Aorta (tissue), 5 donors: ENCODE measurements at places on chromosomes 2 and 18. TPM values are rescaled to one million over a fixed set of nuclear protein-coding genes. Genes with fewer than 3 reads are reported as not detected.

The MTHFD2 gene
- 55.7 TPM for total RNA-seq

The ATIC gene
- total RNA-seq: 40.3 TPM

The SKA1 gene
- total RNA-seq: 0.52 TPM

The STARD6 gene
- not detected for total RNA-seq

The SERPINB13 gene
- not detected for total RNA-seq

The BOK gene
- total RNA-seq: 11.6 TPM

DNA sequence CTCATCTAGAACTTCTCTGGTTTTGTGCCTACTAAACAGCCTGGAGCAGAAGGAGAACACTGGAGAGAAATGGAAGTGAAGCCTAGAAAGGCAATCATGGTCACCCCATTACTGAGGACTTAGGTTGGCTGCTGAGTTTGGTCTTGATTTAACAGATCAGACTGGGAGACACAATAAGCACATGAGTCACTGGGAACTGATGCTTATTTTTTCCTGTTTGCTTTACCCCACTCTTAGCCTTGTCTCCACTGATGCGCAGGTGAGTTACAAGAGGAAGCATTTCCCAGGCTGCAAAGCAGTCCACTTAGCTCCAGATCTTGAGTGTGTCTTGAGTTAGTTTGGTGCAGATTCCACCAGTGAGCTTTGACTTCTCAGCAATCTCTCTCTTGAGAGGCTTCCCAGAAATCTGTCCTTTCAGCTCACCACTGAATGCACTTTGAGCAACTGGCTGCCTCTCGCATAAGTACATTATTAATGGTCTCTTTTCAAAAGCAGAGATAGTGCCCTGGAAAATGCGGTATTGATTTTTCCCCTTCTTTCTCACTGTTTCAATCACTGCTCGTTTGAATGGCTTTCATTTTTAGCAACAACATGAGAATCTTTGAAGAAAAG, 390.2 kb upstream of the SETBP1 start:
- no peak for DNase-seq

- DNase-seq: peak; percentile 86
Observed at GRCh38 chr2:230068016-230068650, 591 bp downstream of the SLC16A14 start.

DNA sequence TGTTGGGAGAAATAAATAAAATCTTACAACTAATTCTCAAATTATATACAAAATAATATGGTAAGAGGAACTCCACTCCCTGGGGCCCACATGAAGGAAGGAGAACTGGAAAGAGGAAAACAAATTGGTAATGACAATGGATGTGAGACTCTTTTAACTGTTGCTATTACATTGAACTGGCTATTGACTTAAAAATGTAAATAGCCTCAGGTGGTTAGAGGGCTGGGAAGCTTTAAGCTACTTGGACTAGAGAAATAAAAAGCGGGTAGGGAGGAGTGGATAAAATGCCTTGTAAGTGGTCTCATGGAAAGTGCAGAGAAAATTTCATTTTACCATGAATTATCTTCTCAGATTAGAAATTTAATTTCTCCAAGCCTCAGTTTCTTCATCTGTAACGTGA, 64.1 kb downstream of the KCNJ3 start:
- no peak for DNase-seq

GRCh38 chr2:144006139-144006538, 513.8 kb downstream of the ZEB2 start:
- no peak for DNase-seq

DNA sequence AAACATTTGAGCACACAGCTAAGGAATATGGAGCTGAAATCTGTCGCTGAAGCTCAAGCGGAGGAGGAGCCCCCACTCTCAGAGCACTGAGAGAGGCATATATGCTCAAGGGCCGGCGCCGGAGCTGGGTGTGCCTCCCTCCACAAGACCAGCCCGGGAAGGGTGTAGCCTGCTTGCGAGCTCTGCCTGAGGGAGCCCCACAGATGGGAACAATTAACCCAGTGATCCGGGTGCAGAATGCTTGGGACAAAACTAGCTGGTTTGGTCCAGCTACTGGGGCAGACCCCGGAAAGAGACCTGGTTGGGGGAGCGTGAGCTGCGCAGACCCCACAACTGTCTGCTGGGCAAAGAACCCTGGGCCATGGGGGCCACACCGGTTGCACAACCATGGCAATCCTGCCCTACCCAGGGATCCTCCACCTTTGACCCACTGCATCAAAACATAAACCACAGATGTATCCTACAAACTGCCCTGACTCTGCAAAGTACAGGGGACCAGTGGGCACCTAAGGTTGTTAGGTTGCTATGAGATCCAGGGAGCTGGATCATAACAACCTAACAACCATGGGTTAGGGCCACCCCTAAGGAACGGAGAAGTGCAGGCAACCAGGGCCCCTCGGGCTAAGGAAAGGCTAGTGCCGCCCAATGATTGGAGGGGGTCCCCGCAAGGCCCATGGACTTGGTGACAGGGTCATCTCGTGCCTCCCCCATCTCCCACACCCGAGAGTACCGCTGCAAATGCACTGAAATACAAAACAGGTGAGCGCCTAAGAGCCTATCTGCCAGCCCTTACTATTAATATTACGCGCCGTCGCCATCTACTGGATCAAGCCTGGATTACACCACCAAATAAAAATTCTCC, 53.4 kb upstream of the SCN1A start:
- DNase-seq: peak; percentile 48

GRCh38 chr2:5701266-5701665, 9.1 kb downstream of the SOX11 start:
- DNase-seq: no peak
